ENCODE measurements at places on chromosomes 7 and 10.
A peak's percentile ranks its signal among the peaks of the same experiment; 100 is the strongest.

GRCh38 chr10:13704964-13705363, 118.2 kb downstream of the PRPF18 start:
- DNase-seq, result no peak

DNA sequence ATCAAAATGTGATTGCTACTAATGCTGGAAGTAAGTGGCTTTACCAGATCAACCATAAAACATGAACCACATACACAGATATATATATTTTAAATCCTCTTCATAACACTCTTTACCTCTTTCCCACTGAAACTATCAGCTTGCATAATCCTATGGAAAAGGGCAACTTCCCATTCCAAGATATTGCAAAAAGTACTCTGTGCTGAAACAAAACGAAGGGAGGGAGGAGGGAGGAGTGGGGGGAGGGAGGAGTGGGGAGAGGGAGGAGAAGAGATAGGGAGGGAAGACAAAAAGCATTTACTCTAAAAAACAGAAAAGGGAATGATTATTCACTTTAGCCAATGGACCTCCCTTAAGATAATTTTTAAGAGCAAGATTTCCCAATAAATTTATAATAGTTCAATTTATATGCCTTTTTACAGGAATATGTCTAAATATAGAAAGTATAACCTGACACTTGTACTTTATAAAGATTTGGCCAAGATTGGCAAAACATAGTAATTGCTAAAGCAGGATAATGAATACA, 344.8 kb upstream of the NFE2L3 start:
- no peak for DNase-seq

GRCh38 chr7:69213878-69214277, 384.4 kb upstream of the AUTS2 start:
- DNase-seq, result no peak

GRCh38 chr7:142357953-142358520, 100.2 kb upstream of the PRSS58 start:
- no peak for DNase-seq

DNA sequence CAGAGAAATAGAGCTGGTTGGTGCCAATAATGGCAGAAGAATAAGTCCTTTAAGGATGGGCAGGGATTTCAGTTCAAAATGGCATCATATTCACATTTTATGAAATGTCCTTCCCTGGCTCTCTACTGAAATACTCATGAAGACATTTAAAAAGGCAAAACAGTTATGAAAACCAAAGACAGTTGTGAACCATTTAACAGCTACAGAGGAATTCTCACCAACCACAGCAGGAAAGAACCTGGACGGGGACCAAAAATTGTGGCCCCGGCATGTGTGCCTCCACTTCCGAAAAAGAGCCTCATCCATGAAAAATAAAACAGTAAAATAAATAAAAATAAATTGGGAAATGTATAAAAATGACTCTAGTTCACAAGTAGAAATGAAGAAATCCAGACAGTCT, 539.5 kb downstream of the SUGCT start:
- DNase-seq, result no peak

DNA sequence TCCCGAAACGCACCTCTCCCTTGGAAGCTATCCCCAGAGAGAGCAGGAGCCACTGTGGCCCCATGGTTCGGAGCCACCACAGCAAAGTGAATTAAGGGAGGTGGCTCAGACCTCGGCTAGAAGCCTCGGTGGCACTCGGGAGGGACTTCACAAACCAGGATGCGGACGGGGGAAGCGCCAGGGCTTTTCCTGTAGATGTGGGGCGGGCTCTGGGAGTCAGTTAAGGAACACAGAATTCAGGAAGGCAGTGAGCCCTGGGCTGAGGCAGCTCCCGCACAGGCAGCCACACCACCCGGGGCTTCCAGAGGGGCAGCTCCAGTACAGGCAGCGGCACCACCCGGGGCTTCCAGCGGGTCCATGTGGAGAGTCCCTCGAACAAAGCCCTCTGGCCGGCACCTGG, 42.7 kb upstream of the DPYSL4 start:
- no peak for DNase-seq

DNA sequence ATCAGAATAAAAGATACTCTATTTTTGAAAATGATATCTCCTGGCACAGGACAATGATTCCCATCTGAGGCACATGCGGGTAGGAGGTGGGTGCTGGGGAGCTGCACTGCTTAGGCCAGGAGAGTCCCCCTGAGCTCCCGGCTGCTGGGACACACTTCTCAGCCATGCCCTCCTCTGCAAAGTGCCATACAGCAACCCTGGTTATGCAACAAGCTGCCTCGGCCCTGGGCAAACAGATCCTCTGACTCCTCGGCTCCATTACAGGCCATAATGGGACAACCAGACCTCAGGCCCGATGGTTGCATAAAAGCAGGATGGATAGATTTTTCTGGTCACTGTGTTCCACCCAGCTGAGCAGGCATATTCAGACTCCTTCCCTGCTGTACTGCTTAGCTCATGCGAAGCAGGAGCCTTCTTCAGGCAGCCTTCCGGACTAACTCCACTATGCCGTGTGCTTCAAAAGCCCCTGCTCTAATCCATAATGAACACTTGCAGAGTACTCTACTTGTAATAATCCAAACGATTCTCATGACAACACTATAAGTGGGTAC, 6.5 kb upstream of the LEP start:
- no peak for DNase-seq

DNA sequence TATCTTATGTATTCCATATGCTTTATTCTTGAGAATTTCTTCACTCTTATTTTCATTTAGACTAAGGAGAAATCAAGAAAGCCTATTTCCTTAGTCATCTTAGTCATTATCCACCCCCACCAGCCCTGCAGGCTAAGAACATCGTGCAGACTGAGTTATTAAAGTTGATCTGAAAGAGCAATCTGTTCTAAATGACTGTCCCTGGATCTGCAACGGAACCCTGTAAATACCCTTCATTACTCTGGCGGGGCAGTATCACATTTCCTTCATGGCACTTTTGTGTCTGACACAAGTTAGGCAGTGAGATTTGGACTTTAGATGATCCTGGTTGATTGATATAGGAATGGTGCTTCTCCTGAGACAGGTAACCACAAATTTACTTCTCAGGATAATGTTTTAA, 3.5 kb upstream of the MYPN start:
- DNase-seq, result no peak

GRCh38 chr10:11576092-11576809, 35.2 kb downstream of the USP6NL start:
- no peak for DNase-seq

DNA sequence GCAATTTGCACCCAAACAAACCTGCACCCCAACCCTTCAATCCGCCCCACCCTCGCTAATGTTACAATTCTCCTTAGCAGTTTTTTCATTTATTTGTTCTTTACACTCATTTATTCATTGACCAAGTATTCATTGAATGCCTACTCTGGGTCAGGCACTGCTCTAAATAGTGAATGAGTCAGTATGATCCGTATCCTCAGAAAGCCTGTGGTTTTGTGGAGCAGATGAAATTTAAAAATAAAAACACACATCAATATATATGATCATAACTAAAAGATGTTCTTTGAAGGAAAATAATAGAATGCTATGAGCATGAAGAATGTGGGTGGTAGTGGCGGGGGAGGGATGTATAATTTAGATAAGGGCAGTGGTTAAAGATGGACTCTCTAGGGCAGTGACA, 13.3 kb downstream of the IFIT5 start:
- no peak for DNase-seq

GRCh38 chr10:3874990-3875841, 90.2 kb upstream of the KLF6 start:
- DNase-seq, result no peak

DNA sequence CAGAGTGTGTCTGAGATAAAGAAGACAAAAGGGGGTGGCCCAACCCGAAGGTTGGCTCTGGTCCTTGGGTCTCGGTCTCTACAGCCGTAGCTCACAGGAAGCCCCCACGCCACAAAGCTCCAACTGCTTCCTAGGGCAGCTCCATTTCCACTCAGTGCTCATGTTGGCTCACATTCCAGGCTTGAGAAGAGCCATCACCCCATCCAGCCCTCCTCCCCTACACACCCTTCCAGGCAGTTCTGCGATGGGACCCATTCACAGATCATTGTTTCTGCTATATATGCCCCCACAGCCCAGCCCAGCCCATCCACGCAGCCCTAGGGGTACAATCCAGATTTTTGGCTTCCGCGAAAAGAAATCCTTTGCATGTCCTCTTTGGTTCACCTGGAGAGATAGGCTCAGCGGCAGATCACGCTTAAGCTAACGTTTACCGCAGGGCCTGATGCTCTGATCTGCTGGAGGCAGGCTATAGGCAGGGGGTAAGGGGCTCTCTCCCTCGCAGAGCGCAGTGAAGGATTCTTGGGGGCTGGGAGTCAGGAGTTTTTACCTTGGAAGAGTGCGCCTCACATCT, 6.2 kb upstream of the HOXA11 start:
- peak; percentile 19 for DNase-seq
